ENCODE measurements at places on chromosomes 2 and 18.

DNA sequence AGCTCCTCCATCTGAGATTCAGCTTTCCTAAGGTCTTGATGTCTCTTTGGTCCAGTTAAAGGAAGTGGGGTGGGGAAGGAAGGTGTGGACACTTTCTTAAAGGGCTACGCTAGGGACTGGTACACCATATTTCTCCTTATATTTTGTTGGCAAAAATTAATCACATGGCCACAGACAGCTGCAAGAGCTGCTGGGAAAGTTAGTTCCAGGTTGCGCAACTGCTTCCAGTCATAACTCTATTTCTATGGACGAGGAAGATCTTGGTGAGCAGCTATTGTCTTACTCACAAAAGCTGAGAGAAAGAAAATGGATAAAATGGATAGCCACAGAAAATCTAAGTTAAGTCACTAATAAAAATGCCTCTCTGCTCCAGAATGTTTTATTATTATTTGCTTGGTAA is 60.7 kb upstream of the PPM1B start:
- no peak for DNase-seq

- no peak for DNase-seq
These were observed 188.9 kb upstream of the ITGA4 start for GRCh38 chr2:181268174-181268867.

GRCh38 chr2:148124271-148124670 is 103.4 kb downstream of the MBD5 start:
- DNase-seq: no peak

DNA sequence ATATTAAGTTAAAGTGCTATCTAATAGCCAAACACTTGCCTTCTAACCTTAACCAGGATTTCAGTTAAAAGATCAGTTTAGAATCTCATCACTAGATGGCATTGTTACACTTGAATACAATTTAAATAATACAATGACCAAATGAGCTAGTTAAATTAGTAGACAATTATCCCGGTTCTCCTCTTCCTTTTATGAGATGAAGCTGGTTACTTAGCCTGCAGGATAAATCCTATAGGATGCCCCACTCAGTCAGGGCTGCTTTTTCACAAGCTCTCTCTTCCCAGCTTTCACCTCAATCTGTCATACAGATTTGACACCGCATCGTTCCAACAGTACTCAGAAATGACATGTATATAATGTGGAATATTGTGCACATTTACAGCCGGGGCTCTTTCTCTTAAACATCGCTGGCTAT is 678.8 kb downstream of the KCNJ3 start:
- DNase-seq: no peak

- DNase-seq: no peak
These were observed 26.2 kb upstream of the XDH start for GRCh38 chr2:31440764-31441163.

GRCh38 chr18:57088883-57089282 is 58.0 kb upstream of the BOD1L2 start:
- DNase-seq: no peak

GRCh38 chr18:43115076-43115921 is at the start of gene RIT2:
Gene RIT2, minus strand, starts transcription at chr18:43115685.
- DNase-seq: no peak

DNA sequence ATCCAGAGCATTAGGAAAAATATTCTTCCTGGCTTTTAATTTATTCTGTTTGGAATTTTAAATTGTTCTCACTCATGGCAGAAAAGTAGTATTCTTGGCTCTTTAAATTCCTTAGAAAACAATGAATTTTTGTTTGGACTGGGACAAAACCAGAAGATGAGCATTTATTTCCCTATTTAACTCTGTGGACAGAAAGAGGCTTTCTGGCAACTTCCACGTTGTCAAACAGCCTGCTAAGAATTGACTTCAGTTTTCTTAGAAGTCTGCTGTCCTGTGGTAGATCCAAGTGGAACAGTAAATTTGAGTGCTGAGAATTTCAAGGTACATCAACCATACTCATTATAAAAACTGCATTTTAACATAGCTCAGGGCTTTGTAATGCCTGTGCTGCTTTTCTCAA is 83.8 kb downstream of the MGAT5 start:
- no peak for DNase-seq

DNA sequence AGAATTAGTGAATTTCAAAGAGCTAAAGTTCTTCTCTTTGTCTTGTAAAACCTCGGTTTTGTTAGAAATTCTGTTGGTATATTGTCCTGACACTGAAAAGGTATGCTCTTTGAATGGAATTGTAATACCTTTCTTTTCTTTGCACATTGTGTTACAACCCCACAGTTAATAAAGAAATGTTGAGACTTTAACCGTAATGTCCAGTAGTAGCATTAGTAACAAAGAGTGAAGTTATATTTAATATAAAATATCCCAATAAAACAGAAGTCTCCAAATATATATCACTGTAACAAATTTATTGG is 69.8 kb downstream of the EHBP1 start:
- no peak for DNase-seq

- peak; percentile 57 for DNase-seq
These were observed 35.0 kb upstream of the PSMD14 start for GRCh38 chr2:161273038-161273760.

DNA sequence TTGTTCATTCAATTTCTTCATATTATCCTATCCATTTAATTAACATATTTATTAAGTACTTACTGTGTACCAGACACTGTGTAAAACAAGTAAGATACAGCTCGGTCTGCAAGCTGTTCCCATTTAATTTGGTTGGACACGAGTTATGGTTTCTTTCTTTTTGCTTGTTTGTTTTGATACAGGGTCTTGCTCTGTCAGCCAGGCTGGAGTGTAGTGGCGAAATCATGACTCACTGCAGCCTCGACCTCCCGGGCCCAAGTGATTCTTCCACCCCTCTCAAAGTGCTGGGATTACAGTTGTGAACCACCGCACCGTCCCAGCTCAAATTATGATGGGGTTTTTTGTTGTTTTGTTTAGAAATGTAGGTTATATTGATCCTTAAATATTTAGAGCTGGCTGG is 9.0 kb downstream of the CYBRD1 start:
- DNase-seq: no peak

GRCh38 chr2:11757101-11757500 is 10.7 kb downstream of the LPIN1 start:
- DNase-seq: no peak

DNA sequence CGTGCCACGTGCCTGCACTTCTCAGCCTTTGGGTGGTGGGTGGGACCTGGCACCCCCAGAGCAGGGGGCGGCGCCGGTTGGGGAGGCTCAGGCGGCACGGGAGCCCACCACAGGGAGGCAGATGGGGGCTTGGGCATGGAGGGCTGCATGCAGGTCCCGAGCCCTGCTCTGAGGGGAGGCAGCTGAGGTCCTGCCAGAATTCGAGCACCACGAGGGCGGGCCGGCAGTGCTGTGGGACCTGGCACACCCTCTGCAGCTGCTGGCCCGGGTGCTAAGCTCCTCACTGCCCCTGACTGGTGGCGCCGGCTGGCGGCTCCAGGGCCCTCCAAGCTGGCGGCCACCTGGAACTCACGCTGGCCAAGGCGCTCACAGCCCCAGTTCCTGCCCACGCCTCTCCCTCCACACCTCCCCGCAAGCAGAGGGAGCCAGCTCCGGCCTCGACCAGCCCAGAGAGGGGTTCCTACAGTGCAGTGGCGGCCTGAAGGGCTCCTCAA is 1176.8 kb upstream of the GYPC start:
- DNase-seq: no peak

DNA sequence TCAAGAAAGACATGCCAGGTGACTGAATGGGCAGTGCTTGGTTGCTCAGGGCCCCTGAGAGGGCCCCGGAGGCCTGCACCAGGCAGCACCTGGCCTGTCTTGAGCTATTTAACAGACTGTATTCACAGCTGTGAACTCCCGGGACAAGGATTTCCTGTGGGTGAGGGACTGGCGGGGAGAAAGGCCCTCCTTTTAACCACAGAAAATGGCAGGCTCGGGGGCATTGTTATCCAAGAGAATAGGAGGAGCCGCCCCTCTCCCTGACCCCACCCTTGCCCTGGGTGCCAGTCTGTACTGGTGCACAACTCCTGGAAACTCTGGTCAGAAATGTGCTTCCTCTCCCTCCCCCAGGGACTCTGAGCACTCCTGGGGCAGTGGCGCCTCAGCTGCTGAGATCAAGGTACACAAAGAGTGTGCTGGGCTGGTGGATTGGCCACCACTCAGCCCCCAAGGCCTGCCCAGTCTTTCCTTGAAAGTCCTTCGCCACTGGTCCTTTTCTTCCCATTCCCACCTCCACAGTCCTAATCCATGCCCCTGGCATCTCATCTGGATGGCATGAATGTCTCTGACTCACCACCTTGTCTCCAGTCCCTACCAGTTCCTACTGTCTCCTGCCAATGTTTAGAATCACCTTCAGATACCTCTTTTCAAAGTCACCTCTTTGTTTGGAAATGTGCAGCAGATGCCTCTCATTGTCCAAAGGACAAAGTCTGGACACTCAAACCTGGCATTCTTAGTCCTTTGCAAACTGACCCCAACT is 19.6 kb upstream of the EPAS1 start:
- no peak for DNase-seq

DNA sequence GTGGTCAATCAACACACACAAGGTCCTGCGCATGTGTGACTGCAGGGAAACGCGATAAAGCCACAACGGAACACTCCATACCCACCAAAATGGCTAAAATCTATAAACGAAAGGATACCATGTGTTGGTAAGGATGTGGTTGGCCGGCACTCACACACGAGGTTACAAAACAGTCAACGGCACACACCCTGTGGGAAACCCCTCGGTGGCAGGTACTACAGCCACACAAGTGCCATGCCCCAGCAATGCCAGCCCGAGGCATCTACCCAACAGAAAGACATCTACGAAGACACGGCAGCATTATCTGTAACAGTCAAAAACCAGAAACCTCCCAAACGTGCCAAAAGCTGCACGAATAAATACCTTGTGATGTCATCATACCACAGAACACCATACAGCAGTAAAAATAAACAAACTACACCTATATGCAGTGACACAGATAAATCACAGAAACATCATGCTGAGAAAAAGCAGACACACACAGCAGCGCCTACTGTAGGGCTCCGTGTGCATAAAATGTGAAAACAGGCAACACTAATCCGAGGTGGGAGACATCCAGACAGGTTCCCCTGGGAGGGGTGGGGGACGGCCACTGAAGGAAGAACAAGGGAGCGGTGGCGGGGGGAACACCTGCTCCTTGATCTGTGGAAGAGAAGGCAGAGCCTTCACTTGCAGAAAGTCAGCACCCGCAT is 36.7 kb downstream of the HDAC4 start:
- DNase-seq: no peak

GRCh38 chr2:129754831-129755230 is 224.6 kb upstream of the RAB6C start:
- DNase-seq: no peak

- no peak for DNase-seq
These were observed 45.0 kb downstream of the METTL4 start for GRCh38 chr18:2526329-2526728.

DNA sequence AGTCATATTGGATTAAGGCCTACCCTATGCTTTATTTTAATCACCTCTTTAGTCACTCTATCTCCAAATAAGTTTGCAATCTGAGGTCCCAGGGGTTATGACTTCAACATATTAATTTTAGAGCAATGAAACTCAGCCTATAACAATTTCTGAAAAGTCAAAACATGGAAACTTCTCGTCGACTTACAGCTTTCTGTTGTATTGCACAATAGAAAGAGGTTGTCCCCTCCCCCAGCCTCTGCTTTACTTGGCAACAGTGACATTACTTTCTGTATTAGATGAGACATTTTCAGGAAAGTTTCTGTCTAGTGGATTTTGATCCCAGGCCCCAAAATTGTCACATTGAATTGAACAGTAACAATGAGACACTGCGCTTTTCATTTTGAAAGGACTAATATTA is 326.4 kb downstream of the THSD7B start:
- DNase-seq: no peak

DNA sequence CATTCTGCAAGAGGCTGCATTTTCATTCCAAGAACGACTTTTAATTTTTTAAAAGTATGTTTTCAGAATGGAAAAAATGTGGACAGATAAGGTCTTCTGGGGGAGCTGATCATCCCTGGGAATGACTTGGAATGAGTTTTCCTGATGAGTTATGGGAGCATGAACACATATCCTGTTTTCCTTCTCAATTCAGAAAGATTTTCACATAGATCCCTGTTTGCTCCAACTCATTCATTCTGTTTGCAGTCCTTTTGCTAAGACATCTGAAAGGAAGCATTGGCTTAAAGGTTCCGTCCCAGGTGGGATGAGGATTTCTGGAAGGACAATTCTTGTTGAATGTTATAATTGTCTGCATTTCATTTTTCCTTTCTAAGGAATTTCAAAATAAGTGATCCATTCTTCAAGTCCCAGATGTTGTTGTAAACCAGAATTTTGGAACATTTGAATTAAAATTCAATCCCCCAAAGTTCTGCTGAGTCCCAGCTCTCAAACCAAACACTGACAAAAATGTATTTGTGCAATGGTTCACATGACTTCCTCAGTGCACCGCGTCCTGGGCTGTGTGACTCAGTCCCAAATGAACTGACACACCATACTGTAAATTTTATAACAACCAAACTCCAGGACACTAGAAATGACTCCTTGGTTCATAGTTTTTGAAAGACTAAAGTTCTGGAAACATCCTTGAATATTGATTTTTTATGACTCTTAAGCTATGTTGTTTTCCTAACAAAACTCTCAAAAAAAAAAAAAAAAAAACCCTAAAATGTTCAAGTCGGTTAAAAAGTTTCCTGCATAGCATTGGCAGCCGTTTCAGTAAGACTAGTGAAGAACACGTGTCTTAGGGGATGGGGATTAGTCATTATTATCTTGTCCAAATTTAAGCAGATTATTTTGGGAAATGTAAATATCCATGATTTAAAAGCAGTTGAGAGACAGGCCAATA is 281.8 kb upstream of the TCF4 start:
- no peak for DNase-seq

GRCh38 chr2:7719876-7720275 is 802.7 kb downstream of the RNF144A start:
- no peak for DNase-seq

DNA sequence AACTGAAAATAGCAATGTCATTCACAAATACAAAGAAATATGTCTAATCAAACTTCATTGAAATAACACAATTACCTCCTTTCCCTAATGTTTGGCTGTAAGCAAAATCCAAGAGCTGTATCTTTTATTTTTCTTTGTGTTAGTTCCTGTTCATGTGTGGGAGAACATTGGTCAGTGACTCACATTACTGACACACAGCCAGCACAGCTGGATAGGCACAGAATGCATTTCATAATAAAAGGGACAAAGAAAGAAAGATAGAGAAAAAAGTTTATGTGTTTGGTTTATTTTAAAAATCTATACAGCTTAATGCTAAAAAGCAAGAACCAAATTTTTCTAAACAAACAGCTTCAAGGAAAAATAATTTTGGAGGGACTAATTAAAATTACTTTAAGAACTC is 185.6 kb upstream of the COL3A1 start:
- DNase-seq: no peak

DNA sequence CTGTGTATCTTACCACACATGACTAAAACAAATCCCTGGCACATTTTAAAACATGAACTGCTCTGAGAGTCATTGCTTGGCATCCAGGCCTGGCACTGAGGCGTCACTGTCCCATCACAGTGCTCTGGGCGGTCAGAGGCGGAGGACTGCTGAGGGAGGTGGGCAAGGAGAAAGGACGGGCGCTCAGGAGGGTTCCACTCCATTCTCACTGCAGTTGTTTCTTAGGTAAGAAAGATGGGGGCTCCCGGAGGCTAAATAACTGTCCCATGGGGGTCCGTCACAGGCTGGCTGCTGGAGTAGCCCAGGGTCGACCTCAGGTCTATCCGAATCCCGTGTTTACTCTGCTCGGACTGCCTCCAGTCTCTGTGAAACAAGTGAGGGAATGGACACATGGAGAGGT is 117.5 kb downstream of the FAM168B start:
- DNase-seq: no peak

- no peak for DNase-seq
These were observed 36.3 kb upstream of the TTC21B start for GRCh38 chr2:165989851-165990250.

- no peak for DNase-seq
These were observed 7.2 kb downstream of the BMP10 start for GRCh38 chr2:68863996-68864395.
